ENCODE measurements at places on chromosomes 1 and 21.

GRCh38 chr1:119387858-119388257 is 19.3 kb downstream of the HAO2 start:
- DNase-seq = no peak

DNA sequence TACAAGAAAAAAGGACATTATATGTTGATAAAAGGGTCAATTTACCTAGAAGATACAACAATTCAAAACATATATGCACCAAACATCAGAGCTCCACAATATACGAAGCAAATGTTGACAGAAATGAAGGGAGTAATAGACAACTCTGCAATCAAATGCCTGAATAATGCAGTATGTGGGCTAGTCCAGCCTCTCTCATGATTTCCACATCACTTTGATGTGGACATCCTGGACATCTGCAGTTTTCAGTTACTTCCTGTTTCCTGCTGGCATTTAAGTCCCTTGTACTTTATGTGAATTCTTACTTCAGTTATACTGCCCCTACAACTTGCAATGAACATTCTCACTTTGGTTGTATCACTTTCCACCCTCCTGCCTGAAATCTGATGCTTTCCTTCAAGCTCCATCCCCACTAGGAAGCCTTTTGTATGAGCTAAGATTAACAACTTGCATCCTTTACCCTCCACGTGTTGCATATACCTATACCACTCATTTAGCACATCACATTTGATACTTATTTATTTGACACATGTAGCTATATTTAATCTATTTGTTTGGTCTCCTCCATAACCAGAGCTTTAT is 36.7 kb downstream of the DISC1 start:
- no peak for DNase-seq

DNA sequence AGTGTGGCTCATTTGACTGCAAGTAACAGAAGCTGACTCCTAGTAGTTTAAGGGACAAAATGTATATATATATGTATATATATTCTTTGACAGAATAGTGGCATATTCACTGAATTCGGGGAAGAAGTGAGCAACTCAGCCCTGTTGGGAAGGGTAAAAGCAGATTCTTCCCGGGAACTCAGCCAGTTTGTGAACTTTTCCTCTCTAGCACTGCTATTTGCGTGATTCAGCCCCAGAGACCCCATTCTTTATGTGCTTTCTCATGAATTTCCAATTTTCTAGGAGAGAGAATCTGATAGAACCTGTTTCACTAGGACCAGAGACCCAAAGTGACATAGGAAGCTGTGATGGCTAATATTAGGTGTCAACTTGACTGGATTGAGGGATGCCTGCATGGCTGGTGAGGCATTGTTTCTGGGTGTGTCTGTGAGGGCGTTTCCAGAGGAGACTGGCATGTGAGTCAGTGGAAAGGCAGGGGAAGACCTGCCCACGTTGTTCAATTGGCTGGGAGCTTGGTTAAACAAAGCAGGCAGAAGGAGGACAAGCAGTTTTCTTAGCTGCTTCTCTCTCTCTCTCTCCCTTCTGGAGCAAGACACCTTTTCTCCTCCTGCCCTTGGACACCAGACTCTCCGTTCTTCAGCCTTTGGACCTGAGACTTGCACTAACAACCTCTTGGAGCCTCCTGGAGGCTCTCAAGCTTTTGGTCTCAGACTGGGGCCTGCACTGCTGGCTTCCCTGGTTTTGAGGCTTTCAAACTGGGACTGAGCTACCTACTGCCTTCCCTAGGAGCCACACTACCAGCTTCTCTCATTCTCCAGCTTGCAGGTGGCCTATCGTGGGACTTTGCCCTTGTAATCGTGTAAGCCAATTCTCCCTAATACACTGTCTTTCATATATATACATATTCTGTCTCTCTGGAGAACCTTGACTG is 93.4 kb upstream of the KCNK1 start:
- no peak for DNase-seq

- no peak for DNase-seq
Measured at GRCh38 chr1:112790920-112791722, 76.0 kb upstream of the PPM1J start.

- DNase-seq = no peak
Measured at GRCh38 chr1:30735668-30736498, 12.5 kb upstream of the MATN1 start.

DNA sequence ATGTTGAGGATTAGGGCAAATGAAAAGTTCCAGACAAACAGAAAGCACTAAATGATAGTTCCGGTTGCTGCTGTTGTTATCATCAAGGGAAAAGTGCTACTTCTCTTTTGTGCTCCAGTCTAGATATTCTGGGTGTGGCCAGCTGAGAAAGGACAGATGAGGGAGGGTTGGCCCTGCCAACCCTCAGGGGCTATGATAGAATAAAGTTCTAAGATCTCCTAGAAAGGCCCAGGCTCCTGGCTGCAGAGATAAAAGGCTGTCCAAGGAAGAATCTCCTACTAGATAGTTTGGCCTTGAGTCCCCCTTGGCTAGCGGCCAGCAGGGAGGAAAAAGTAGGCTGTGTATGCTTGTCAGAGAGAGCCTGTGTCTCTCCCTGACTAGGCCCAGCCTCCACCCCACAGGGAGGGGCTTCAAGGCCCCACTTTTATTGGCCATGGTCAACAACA is 31.5 kb downstream of the RIMS3 start:
- no peak for DNase-seq

DNA sequence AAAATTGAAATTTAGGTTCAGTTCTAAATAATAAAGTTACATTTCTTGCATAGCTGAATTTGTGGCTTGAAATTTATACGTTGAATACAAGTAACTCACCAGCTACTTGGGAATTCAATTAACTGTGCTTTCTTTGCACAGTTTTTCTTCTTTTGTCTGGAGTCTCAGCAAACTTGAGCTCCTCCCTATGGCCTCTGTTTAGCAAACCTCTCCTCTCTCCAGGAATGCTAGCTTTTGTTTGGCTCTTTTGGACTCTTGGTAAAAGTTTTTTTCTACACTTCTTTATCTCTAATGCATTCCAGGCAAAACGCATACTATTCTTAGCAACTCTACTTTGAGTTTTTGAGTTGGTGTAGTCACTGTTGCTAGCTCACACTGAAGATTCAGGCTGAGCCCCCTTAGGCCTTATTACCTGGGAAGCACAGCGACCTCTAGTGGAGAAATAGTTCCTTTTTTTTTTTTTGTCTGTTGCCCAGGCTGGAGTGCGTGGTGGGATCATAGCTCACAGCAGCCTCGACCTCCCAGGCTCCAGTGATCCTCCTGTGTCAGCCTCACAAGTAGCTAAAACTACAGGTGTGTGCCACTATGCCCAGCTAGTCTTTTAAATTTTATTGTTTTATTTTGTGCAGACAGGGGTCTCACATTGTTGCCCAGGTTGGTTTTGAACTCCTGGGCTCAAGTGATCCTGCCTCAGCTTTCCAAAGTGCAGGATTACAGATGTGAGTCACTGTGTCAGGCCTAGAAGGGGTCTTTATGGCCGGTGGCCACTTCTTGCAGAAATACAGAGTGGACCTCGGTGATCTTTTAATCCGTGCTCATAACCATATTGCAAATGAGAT is 61.7 kb downstream of the CASQ2 start:
- no peak for DNase-seq

- no peak for DNase-seq
Measured at GRCh38 chr1:100627936-100628335, 90.0 kb downstream of the GPR88 start.

GRCh38 chr1:38815903-38816627 is 43.5 kb downstream of the RRAGC start:
- DNase-seq = no peak

- no peak for DNase-seq
Measured at GRCh38 chr1:221868593-221869303, 126.9 kb upstream of the DUSP10 start.

DNA sequence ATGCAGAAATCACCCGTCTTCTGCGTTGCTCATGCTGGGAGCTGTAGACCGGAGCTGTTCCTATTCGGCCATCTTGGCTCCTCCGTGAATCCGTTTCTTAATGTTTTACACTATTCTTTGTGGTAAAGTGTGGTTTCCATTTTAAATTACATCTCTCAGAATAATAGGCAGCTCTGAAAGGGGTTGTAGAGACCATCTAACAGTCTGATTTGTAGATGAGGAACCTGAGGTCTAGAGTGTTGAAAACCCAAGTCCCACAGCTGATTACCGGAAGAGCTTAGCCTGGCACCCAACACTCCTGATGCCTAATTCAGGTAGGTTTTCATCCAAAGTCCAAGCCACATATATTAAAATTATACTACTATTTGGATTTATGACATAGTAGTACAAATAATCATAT is 144.0 kb downstream of the LEPR start:
- no peak for DNase-seq

DNA sequence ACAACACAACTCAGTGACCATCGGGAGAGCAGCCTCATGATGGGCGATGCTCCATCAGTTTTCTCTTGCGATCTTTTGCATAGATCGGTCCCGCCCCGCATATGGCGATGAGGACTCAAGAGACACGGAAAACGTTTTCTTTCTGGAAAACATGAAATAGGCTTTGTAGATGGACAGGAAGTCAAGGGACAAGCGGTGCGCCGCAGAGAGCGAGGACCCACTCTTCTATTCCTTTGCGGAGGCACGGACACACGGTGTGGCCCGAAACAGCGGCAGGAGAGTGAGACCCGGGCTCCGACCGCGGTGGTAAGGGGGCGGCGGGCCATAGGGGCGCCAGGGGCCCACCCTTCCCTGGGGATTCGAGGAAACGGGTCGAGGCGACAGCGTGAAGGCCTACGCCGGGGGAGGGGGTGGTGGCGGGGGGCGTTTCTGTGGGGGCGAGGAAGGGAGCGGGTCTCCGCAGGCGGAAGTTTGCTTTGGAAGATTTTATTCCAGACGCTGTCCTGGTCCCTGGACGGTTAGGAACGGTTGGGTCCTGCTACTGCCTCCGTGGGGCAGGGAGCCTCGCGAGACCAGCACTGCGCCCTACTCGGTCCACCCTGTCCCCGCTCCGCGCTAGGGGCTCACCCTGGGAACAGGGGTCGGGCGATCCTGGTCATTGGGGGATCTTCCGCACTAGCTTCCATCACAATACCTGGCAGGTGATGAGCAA is 796 bp upstream of the TDRKH start:
- DNase-seq = no peak

- DNase-seq = no peak
Measured at GRCh38 chr1:94713472-94714141, 106.5 kb upstream of the SLC44A3 start.

DNA sequence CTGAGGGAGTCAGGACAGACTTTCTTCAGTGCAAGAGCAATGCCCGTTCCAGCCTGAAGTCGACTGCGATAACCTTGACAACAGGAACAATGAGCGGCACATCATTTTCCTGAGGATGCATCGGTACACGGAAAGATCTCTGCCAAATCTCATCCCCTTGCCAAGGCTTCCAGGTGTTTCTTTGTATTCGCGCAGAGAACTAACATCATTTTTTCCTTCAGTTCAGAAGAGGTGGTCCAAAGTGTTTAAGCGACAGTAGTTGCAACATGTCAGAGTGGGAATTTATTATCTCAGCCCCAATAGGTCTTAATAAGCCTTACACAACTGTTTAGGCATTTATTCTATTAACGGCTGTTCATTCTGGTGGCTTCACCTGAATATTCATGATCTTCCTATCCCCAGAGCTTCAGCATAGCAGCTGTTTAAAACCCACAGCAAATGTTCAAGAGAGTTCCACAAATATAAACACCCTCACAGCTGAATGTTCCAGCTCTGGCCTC is 129.7 kb upstream of the NFIA start:
- DNase-seq = no peak

- no peak for DNase-seq
Measured at GRCh38 chr1:156115514-156116374, 1.2 kb downstream of the LMNA start.

- no peak for DNase-seq
Measured at GRCh38 chr1:89807983-89808382, 12.8 kb upstream of the LRRC8D start.
